ENCODE measurements at places on chromosomes 12 and 14. TPM values are rescaled to one million over a fixed set of nuclear protein-coding genes. Genes with fewer than 3 reads are reported as not detected.

DNA sequence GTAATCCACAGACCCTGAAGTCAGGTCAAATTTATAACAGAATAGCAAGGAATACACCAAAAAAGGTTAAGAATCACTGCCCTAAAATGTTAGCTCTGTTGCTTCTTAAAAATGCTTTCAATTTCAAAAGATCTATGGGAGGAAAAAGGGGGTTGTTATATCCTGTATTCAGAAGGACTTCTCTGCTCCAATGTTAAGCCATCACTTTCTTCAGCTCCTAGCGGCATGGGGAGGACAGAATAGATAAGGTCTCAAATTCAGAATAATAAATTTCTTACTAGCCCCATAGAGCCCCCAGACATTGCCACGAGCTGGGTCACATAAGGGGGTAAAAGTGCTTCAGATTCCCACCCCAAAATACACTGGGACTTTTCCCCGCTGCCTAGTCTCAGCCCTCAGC, 49.8 kb downstream of the CPM start:
- DNase-seq, result no peak

Gene EIF2B2
- 37.3 TPM for total RNA-seq

Gene SLC4A8
- total RNA-seq, result 0.60 TPM

DNA sequence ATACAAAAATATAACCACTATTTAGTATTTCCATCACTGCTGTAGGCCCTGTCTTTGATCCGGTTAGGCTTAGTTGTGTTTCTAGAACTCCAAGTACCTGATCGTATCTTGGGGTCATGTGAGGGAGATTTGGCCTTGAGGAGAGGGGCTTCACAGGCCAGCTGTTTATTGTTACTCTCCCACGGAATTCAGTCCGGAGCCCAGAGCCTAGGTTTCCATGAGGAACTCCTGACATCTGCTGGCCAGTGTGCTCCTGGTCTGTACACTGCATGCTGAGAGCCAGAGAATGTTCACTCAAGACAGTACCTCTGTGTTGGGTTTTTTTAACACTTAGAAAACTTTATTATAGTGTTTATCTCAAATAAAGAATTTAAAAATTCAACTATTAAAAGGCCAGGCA, 341.0 kb upstream of the TMEM132C start:
- no peak for DNase-seq

DNA sequence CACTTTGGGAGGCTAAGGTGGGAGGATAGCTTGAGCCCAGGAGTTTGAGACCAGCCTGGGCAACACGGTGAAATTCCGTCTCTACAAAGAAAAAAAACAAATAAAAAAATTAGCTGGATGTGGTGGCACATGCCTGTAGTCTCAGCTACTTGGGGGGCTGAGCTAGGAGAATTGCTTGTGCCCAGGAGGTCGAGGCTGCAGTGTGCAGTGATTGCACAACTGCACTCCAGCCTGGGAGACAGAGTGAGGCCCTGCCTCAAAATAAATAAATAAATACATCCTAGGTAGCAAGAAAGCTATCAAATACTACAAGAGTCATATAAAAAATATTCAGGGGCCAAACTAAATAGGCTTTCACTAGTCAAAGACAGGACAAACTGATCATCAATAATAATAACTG, 6.2 kb downstream of the KLHL28 start:
- no peak for DNase-seq

Measured in lung microvascular endothelial cell (primary cell).